ENCODE measurements at places on chromosomes 1 and 21. TPM values are rescaled to one million over a fixed set of nuclear protein-coding genes. Genes with fewer than 3 reads are reported as not detected.

DNA sequence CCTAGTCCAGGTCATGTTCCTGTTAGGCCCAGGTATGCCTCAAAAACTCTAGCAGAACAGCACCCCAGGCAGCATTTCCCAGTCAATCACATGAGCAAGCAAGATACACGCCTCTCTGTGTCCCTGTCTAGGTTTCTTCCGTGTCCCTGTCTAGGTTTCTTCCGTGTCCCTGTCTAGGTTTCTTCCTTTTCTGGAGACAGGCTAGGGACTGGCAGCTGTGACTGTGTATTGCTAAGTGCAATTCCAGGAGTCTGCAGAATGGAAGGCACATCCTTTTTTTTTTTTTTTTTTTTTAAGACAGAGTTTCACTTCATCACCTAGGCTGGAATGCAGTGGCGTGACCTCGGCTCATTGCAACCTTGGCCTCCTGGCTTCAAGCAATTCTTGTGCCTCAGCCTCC lies 77.6 kb downstream of the SETD4 start:
- no peak for DNase-seq

DNA sequence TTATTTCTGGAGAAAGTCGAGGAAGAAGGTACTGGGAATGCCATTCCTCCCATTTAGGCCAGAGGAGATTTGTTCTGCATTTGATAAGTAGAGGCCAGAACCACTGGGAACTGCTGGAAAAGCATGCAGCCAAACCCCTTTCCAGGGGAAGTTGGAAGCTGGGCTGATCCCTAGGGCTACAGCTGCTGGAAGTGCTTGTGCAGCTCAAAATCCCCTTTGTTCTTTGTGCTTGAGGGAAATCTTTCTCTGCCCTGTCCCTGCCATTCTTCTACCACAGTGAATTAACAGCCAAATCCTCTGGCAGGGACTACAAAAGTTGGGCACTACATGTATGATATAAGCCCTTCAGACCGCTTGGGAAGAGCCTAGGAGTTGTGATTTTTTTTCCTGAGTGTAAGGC lies 734.1 kb downstream of the LRRIQ3 start:
- no peak for DNase-seq

DNA sequence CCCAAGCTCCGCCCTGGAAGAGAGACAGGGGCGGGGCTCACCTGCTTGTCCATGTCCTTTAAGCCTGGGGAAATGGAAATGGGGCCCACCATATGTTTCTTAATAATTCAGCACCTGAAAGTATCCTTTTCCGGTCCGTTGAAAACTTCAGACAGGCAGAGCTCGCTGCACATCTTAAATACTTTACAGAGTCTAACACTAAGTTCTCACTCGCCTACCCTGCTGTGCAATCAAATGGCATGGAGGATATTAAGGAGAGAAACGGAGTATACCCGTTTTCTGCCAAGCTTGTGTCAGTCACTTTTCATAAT lies 467 bp upstream of the CC2D1B start:
- no peak for DNase-seq

- DNase-seq: no peak
Measured at GRCh38 chr1:88462488-88463261, 221.4 kb upstream of the PKN2 start.

GRCh38 chr21:45381865-45382696 lies 22.9 kb upstream of the COL18A1 start:
- DNase-seq: no peak

DNA sequence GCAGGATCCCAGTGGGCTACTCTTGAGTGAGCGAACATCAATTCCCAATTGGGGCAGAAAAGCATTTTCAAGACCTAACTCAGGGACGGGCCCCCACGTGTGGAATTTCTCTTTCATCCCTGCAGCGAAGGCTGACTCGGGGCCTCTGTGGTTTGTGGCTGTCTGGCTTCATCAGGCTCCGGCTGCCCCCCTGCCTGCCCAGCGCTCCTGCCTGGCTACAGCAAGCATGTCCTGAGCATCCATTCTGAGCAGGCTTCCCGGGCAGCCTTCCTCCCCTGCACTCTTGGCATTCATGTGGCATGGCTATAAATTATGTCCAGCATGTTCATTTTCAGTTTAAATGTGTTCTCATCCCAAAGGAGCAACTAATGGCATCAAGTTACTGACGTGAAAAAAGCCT lies 588.1 kb downstream of the KIF26B start:
- DNase-seq: no peak

GRCh38 chr1:197521118-197521739 lies 253.2 kb downstream of the CRB1 start:
- DNase-seq: peak; percentile 54

DNA sequence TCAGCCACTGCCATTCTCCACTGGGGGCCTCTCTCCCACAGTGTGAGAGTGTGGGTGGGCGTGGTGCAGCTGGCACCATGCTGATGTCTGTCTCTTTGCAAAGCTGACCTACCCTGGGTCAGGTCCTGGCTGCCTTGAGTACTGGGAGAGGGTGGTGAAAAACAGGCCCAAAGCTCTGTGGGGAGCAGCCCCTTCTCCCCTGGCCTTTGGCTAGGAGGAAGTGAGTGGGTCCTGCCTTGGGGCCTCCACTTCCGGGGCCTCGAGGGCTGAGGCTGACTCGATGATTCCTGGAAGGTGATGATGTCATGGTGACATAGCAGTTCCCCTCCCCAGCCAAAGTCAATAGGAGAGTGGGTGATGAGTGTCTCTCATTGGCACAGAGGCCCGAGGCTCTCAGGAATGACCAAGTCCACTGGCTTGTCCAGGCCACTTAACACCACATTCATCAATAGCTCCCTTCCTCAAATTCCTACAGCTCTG lies 53.0 kb downstream of the IER5 start:
- DNase-seq: no peak

GRCh38 chr1:226523646-226524406 lies 24.7 kb upstream of the STUM start:
- no peak for DNase-seq

ITLN2 gene
- not detected for total RNA-seq

CD1C gene
- not detected for total RNA-seq
